Pulmonary artery endothelial cell (primary cell): ENCODE measurements at places on chromosomes 3 and 15. TPM values are rescaled to one million over a fixed set of nuclear protein-coding genes. Genes with fewer than 3 reads are reported as not detected.

The PSTPIP1 gene
- total RNA-seq, result 1.0 and 3.2 TPM in 2 replicates

The PIGZ gene
- 1.3 and 3.8 TPM in 2 replicates for total RNA-seq

The ATP13A5 gene
- total RNA-seq, result not detected in 2 replicates

The UBAP1L gene
- 0.40 and 1.1 TPM in 2 replicates for total RNA-seq

The GHSR gene
- total RNA-seq, result not detected in 2 replicates

The CHRNA7 gene
- 2.8 and 4.0 TPM in 2 replicates for total RNA-seq

The ZMYND10 gene
- 0.13 and 0.35 TPM in 2 replicates for total RNA-seq
